ENCODE measurements at places on chromosomes 4 and X. TPM values are rescaled to one million over a fixed set of nuclear protein-coding genes. Genes with fewer than 3 reads are reported as not detected.

HSD17B13 gene
- 0.38 TPM for total RNA-seq

RIPPLY1 gene
- not detected for total RNA-seq

HEPH gene
- total RNA-seq: 47.7 TPM

PTTG2 gene
- 1.1 TPM for total RNA-seq

LINC00632 gene
- 191 TPM for total RNA-seq

APLN gene
- 6.2 TPM for total RNA-seq
